ENCODE measurements at places on chromosomes 1 and 21.

GRCh38 chr1:76568573-76569238 lies 298.6 kb upstream of the ST6GALNAC5 start:
- DNase-seq: no peak

- DNase-seq: no peak
These were observed 14.9 kb upstream of the SSBP3 start for GRCh38 chr1:54421101-54421504.

DNA sequence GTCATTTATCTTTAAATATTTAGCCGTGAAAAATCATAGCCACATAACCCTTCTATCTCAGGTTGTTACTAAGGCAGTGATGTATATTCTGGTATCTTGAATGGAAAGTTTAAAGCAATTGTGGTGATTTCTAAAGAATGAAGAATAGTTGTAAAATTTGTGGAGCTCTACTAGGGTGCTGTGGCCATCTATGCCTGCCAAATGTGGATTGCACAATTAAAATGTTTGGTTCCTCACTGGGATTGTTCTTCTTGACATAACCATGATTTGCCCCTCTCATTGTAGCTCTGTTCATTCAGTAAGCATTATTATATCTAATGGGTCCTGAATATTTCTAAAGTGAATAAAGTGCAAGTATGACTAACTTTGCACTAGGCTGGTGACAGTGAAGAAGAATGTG lies 50.1 kb downstream of the AK4 start:
- DNase-seq: no peak

GRCh38 chr21:32800056-32800455 lies 28.5 kb upstream of the PAXBP1 start:
- DNase-seq: no peak

DNA sequence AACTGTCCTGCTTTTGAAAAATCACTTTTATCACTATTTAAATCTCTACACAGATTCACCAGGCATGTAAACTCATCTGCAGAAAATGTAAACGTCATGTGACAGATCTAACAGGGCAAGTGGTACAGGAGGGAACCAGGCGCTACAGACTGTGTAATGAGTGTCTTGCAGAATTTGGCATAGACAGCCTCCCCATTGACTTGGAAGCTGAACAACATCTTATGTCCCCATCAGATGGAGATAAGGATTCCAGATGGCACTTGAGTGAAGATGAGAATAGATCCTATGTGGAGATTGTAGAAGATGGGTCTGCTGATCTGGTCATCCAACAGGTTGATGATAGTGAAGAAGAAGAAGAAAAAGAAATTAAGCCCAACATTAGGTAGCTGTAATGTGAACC lies 50.3 kb downstream of the ZBTB8OS start:
- no peak for DNase-seq

GRCh38 chr1:6212193-6212959 lies 6.5 kb downstream of the RNF207 start:
- no peak for DNase-seq

DNA sequence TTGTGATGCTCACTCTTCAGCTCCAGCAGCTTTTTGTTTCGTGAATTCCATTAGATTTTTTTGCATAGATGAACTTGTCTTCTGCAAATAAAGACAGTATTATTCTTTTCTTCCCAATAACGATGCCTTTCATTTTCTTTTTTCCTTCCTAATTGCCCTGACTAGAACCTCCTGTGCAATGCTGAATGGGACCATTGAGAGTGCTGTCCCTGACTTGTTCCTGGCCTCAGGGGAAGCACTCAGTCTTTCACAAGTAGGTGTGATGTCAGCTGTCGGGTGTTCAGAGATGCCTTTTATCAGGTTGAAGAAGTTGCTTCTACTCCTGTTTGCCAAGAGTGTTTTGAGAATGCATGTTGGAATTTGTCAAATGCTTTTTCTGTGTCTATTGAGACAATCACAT lies 64.3 kb upstream of the ADARB1 start:
- DNase-seq: no peak

- no peak for DNase-seq
These were observed 392.9 kb upstream of the RUNX1 start for GRCh38 chr21:35441868-35442582.

DNA sequence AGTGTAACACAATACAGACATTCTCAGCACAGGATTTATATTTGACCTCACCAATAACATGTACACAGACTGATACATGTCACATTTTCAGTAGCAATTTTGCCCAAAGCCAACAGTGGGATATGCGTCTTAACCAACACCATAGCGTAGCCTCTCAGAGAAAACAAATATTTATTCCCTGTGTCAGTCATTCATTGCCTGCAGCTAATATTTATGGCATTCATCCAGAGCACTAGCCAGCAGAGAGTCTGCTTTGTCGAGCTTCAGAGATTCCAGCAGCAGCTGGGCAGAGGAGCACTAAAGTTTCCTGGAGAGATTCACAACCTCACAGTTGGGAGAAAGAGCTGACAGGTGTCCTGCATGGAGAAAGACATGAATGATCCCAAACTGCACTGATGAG lies 400.7 kb upstream of the DAB1 start:
- DNase-seq: no peak

GRCh38 chr1:207459008-207459407 lies 4.9 kb downstream of the CR2 start:
- DNase-seq: no peak

DNA sequence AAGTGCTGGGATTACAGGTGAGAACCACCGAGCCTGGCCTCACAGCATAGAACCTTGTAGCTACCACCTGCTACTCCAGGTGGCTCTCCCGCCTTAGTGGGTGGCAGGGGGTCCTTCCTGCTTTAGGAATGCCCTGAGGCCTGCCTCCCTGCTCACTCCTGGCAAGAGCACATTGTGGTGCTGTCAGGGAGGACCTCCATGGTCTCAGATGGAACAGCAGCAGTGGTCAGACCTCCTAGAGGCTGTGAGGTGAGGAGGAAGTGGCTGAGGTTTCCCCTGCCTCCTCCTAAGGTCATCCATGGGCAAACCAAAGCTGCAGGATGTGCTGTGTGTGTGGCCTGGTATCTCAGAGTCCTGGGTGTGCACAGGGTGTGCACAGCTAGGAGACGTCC lies 6.7 kb downstream of the SOX13 start:
- DNase-seq: no peak

GRCh38 chr1:109312246-109312645 lies 5.4 kb upstream of the MYBPHL start:
- DNase-seq: no peak

GRCh38 chr1:16888860-16889816 lies 6.6 kb upstream of the RNU1-2 start:
- DNase-seq: peak; percentile 33

DNA sequence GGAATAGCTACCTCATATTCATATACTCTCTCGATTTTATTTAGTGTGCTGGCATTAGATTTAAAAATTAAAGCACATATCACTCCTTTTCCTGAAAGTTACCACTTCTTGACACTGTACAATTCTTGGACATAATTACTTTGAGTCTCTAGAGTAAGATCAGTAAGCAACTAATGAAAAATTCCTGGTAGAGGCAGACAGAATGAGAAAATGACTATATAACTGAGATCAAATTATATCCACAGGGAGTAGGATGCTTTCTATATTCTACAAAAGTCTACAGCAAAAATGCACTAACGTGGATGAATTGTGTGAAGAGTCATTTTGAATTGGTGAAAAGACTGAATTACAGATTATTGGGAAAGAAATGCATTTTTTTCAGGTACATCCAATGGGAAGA lies 445.7 kb downstream of the PTBP2 start:
- no peak for DNase-seq

DNA sequence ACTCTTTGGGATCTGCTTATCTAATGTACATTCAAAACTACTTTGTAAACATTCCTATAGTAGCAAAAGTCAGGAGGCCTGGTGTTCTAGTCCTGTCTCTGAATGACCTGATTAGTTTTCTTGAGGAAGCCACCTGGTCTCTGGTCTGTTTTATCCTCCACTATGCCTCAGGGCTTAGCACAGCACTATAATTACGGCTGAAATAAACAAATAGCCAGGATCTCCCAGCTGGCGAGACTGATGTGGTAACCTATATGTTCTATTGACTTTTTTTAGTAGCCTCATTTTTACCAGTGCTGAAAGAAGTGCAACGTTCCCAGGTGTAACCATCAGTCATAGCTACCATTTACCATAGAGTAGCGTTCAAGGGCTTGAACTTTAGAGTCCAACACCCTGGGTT lies 24.2 kb upstream of the RPL11 start:
- no peak for DNase-seq

GRCh38 chr1:21704145-21704544 lies 35.0 kb upstream of the RAP1GAP start:
- DNase-seq: no peak

DNA sequence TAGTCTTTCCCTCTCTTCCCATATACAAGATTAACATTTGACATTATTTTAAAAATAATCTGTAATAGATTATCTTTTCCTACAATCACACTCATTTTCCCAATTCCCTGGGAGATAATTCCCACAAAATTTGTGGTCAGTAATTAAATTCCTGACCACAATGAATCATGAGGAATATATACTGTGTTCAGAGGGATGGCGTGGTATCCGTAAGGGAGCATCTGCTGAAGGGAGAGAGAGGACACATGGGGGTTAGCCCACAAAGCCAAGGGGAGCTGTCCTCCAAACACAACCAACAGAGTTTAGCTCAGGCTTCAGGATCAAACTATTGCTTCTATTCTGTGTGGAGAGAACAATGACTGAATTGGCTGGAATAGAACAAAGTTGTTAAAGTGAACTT lies 57.1 kb upstream of the PPP2R5A start:
- DNase-seq: no peak

DNA sequence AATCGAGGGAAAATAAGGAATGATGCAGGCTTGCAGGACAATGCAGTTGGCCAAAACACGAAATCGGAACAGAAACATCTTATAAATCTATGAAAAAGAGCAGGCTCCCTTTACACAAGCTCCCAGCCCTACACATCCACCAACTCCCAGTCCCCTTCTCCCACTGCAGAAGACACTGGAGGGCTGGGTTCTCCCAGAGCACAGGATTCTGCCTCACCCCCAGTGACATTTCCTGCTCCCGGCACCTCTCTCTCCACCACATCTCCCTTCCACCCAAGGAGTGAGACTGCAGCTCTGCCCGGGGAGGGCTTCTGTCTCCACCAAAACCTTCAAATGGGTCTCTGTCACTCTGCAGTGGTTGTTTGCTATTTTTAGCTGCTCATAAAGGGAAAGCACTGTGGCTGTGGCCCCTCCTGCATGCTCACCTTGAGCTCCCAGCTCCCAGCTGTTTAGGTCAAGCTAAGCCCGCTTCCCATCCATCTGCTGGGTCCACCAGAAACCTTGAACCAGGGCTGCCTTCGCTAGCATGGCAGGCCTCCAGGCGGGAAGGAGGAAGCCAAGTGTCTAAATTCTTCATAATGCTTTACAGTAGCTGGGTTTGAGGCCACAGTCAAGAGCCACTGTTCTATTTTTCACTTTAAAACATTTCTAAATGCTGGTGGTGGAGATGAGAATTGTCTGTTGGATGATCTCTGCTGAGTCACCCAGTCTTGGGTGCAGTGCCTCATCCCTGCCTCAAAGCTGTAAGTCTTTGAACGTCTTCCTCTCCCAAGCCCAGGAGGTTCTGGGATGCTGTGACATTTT lies 3.3 kb upstream of the C2CD2 start:
- DNase-seq: no peak

DNA sequence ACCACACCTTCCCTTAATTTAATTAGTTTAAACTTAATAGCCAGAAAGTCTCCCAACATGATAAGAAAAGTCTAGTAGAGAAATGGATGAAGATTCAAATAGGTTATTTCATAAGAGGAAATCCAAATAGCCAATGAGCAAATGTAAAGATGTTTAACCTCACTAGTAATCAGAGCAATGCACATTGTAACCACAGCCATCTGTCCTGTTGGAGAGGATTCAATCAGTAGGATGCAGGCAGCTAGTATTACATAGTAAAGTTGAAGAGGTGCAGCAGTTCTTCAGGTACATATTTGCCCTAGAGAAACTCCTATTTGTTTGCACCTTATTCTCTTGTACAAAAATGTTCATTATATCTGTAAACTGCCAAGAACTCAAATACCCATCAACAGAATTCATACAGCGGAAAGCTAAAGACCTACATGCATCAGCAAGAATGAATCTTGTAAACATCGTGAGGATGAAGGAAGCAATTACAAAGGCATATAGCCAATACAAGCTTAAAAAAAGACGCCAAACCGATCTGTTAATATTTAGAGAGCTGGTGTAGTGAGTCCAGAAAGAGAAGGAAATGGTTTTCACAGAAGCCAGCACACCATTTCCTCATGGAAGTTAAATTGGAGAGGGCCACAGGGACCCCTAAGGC lies 27.9 kb downstream of the DIP2A start:
- no peak for DNase-seq

- no peak for DNase-seq
These were observed 49.9 kb downstream of the DMRTB1 start for GRCh38 chr1:53508991-53509666.

- no peak for DNase-seq
These were observed 60.9 kb upstream of the RUNX3 start for GRCh38 chr1:24990779-24991641.

All from thoracic aorta (tissue), 2 donors.